ENCODE measurements at places on chromosomes 6 and 20.

DNA sequence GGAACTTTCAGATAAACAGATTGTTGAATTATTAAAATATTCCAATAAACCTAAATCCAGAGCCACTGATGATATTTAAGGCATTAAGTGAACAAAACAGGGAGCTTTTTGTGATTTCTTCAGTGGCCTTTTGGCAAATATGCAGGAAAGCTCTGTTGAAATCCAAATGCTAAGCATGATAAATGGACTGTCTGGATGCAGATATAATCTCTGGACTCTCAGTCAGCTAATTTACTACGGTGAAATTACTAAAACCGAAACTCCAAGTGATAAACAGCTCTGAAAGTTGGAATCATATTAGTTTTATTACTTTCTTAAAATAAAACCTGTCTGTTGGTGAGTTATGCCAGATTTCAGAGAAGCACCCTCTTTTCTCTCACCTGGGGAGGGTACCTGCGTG lies 120.3 kb downstream of the IMPG1 start:
- DNase-seq: no peak

GRCh38 chr6:10740061-10740460 lies 7.5 kb upstream of the TMEM14B start:
- DNase-seq: no peak

GRCh38 chr20:63009988-63010769 lies 3.4 kb upstream of the BHLHE23 start:
- peak; percentile 43 for DNase-seq

DNA sequence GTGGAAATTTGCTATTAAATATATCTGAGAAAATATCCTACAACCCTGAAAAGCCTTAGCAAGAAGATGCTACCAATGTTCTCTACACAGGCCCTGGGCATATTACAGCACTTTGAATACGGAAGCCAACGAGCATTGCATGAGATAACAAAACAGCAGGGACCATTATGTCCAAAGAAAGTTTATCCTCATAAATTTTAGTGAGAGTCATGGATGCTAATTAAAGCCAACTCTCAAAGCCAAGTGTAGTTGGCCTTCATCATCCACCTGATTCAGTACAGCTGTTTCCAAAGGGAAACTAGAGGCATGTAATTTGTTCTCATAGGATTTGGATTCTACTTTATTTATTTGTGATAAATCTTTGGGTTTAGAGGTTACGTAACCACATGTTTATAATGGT lies 564.8 kb downstream of the RFPL4B start:
- DNase-seq: no peak

DNA sequence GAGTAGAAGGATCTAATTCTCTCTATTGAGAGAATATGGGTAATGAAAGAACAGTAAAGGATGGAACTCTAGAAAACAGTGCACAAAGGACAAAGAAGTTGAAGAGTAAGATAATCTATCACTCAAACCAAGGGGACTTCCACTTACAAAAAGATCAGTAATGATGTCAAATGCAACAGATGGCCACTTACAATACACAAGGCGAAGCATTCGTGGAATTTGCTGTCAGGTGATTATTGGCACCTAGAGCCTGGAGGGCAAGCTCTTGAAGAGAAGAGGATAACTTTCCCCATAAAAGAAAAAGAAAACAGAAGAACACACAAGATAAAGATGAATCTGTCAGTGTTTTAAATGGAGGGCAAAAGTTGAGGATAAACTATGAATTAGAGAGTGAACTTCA lies 256.0 kb upstream of the TCF21 start:
- no peak for DNase-seq
